NCI-H187 (cell line): ENCODE measurements at places on chromosomes 1 and 21.

GRCh38 chr1:244971552-244972216, 107.3 kb upstream of the HNRNPU start:
- DNase-seq = no peak

DNA sequence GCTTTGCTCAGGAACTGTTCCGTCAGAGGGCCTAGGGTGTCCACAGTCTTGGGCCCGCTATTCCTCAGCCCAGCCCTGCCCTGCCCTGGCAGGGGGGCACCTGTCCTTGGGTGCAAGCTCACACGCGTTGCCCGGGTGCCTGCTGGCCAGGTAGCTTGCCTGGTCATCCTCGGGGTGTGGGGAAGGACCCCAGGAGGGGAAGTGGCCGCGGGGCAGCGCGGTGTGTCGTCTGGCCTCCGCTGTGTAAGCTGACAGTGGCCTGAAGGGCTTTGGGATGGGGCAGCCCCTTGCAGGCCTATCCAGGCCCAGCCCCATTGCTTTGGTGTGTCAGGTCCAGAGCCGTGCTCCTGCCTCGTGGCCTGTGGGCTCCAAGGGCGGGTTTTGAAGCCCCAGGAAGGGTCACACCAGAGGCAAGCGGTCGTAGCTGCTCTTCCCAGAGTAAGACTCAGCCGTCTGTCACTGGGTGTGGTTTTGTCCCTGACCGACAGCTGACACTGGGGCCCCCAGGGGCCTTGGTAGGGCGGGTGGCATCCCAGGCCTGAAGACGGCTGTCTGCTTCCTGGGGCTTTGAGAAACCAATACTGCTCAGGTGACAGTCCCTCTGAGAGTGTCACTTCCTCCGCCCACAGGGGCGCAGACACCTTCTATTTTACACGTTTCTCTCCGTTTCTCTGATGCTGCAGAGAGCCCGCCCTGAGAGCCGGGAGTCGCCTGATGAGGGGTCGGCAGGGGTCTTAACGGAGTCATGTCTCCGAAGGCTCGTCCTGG, 72.1 kb downstream of the SKI start:
- DNase-seq = no peak

DNA sequence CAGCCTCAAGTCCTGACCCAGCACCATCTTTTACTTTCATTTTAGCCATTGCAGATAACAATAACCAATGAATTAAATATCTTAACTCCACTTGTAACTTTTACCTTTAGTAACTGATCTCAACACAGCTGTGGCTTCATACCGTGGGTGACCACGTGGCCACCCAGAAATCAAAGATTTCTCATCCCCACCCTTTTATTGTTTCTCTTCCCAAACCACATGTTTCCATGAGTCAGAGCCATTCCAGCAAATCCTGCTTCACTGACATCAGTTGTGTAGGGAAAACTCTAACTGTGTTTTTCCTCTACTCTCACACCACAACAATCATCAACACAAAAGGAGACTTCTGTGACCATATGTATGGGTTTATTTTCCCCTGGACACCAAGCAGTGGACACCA, 25.1 kb upstream of the BRDT start:
- DNase-seq = no peak

- DNase-seq = no peak
Observed at GRCh38 chr1:11885916-11886315, 27.2 kb upstream of the NPPB start.

DNA sequence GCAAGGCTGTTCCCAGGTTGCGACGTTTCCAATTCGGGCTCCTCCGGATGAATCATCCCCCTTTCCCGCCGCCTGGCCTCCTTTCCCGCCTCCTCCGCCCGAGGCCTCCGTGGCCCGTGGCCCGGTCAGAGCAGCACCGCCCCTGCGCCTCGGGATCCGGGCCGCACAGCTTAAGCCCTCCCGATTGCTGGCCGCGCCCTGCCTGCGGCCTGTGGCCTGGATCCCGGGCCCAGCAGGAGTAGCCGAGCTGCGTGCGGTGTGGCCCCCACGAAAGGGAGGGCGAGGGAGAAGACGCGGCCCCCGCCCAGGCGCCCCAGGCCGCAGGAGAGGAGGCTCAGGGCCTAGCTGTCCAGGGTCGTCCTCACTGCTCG, 1.0 kb downstream of the TMEM200B start:
- no peak for DNase-seq

GRCh38 chr1:16046842-16047241, 3.3 kb downstream of the CLCNKB start:
- no peak for DNase-seq

- DNase-seq = peak; percentile 44
Observed at GRCh38 chr1:95067062-95067461, 5.7 kb downstream of the ALG14 start.

GRCh38 chr1:81513796-81514354, 286.9 kb upstream of the ADGRL2 start:
- no peak for DNase-seq

GRCh38 chr1:3422638-3423037, 31.8 kb upstream of the ARHGEF16 start:
- no peak for DNase-seq

- no peak for DNase-seq
Observed at GRCh38 chr1:62437273-62437940, 558 bp downstream of the USP1 start.

- DNase-seq = no peak
Observed at GRCh38 chr1:93707956-93708355, 26.3 kb upstream of the BCAR3 start.

DNA sequence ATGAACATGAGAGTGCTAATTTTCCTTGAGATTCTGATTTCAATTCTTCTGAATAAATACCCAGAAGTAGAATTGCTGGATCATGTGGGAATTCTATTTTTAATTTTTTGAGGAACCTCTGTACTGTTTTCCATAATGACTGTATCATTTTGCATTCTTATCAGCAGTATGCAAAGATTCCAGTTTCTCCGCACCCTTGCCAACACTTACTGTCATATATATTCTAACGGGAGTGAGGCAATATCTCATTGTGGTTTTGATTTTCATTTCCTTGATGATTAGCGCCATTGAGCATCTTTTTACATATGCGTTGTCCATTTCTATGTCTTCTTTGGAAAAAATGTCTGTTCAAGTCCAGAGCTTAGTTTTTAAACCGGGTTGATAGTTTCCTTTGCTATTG, 33.2 kb downstream of the VCAM1 start:
- no peak for DNase-seq

- peak; percentile 80 for DNase-seq
Observed at GRCh38 chr1:159798893-159799292, 3.3 kb upstream of the FCRL6 start.

DNA sequence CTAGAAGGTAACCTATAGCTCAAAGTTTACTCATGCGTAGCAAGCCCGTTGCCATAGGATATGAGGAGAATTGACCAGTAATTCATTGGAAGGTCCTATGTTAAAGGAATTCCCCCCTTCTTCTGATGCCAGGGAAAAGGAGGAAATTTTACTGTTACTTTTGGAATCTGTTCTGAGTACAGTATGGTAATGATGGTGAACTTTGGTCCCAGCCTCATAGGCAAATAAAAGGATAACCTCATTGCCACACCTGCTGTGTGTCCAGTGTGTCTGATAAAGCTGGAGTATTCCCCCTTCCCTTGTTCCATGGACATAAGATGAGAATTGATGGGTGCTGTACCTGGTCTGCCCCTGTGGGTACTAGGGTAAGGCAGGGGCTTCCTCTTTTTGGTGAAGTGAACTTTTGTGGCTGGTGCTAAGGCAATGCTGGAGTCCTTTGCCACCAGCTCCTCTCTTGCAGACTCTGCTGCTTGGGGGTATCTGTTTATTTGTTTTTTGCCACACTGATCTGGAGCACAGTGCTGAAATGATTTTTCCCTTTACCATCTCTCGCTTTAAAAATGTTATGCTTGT, 22.2 kb downstream of the MPZ start:
- DNase-seq = no peak

DNA sequence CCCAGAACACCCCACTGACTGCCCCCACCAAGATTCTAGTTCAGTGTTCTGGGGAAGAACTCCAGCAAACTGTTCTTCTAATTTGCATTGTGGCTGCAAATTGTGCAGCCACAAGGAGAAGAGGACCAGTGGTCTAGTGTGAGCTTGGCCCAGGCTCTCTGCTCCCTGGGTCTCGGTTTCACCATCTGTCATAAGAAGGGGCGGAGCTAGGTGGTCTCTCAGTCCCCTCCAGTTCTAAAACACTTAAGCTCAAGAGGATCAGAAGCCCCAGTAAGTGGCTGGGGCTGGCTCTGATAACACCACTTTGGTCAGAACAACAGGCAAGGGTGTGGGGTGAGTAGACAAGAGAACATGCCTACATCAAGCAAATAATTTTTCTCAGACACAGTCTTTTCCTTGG, 99.9 kb downstream of the BEND5 start:
- DNase-seq = no peak

DNA sequence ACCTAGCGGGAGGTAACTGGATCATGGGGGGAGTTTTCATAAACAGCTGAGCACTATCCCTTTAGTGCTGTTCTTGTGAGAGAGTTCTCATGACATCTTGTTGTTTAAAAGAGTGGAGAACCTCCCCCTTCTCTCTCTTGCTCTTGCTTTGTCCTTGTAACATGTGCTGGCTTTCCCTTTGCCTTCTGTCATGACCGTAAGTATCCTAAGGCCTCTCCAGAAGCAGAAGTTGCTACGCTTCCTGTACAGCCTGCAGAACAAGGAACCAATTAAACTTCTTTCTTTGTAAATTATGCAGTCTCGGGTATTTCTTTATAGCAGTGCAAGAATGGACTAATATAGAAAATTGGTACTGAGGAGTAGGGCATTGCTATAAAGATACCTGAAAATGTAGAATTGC, 515.6 kb downstream of the NEGR1 start:
- DNase-seq = no peak

DNA sequence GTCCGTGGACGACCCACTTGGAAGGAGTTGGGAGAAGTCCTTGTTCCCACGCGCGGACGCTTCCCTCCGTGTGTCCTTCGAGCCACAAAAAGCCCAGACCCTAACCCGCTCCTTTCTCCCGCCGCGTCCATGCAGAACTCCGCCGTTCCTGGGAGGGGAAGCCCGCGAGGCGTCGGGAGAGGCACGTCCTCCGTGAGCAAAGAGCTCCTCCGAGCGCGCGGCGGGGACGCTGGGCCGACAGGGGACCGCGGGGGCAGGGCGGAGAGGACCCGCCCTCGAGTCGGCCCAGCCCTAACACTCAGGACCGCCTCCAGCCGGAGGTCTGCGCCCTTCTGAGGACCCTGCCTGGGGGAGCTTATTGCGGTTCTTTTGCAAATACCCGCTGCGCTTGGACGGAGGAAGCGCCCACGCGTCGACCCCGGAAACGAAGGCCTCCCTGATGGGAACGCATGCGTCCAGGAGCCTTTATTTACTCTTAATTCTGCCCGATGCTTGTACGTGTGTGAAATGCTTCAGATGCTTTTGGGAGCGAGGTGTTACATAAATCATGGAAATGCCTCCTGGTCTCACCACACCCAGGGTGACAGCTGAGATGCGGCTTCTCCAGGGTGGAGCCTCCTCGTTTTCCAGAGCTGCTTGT, 32.4 kb downstream of the PRMT2 start:
- no peak for DNase-seq

DNA sequence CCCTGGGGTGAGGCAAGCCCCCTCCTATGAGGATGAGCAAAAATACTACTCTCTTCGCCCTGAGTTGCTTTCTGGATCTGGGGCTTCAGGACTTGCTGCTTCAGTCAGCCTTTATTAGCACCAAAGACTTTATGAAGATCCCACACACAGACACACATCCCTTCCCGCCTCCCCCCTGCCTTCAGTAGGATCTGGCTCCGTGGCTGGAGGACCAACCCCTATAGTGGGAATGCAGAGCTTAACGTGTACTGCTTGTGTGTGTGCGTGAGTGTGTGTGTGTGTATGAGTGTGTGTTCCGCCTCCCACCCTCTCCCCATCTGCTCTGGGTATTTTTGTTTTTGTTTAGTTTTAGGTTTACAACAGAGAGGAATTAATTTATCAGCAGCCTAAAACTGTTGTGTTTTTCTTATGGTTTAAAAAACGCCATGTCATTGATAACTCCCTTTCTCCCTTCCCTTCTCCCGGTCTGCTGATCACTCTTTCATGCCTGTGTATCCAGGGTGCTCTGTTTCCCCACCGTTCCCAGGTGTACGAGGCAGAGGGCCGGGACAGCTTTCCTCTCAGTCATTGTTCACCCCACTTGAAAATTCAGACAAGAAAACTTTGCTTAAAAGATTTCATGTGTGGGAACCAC, 27.5 kb upstream of the ZFP69B start:
- DNase-seq = no peak

GRCh38 chr1:186479162-186479561, 18.2 kb upstream of the PDC start:
- DNase-seq = no peak

DNA sequence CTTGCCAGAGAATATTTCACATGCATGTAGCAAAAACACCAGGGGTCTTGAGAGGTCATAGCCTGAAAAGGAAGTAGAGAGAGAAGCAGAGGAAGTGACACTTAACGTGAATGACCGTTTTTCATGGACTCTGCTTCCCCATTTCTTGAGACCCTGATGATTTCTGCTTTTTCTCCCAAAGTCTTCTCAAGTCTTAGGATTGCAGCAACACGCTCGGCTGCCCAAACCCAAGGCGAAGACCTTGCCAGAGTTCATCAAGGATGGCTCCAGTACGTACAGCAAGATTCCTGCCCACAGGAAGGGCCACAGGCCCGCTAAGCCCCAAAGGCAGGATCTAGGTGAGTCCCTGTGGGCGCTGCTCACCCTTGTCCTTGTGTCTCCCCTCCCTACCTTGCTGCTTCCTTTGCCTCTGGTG, 12.8 kb downstream of the THEMIS2 start:
- DNase-seq = no peak

DNA sequence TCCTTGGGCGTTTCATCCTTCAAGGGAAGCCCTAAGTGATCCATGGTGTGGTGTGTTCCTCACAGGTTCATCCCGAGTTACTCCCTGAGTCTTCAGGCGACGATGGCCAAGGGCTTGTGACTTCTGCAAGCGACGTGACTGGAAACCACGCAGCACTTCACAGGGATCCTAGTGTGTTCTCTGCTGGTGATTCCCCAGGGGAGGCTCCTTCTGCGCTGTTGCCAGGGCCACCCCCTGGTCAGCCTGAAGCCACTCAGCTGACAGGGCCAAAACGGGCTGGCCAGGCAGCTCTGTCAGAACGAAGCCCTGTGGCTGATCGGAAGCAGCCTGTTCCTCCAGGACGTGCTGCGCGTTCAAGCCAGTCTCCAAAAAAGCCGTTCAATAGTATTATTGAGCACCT, 71.5 kb downstream of the VPS26C start:
- DNase-seq = no peak

GRCh38 chr21:28588997-28589396, 403.7 kb downstream of the LTN1 start:
- no peak for DNase-seq

- no peak for DNase-seq
Observed at GRCh38 chr1:149936170-149936991, at the start of gene MTMR11. Gene MTMR11 (minus strand): TSS chr1:149936879. CDS start chr1:149936647, 232 bp downstream.

DNA sequence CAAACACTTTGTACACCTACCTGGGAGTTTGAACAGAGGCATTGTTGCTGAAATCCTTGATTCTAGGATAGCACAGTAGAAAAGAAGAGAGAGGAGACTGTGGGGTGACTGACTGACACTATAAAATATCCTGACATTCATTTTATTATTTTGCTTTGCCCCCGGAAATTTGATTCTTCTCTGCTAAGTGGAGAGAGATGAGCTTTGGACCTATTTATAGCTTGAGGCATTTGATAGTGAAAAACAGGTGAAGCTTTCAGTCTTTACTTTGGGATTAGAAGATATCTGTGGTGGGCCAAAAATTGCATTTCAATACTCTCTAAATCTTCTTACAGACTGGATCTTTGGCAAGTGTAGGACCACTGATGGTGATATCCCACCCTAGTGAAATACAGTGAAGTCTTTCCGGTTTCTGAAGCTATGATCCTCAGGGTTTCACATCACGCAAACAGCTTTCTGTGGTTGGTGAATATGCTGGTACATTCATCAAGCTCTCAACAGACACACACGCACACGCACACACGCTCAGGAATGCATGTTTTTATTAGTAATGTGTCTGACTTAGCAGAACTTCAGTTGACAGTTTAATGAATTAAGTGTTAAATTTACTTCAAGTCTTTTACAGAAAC, at the start of gene AMPD1:
Gene AMPD1 (minus strand): TSS at position 117 of the 629 bp plus-strand sequence. CDS start 75 bp downstream, at position 42.
- DNase-seq = no peak
